Smooth muscle cell of trachea (primary cell): ENCODE measurements at places on chromosomes 3 and 15. TPM values are rescaled to one million over a fixed set of nuclear protein-coding genes. Genes with fewer than 3 reads are reported as not detected.

Gene CFAP20DC
- 4.8 and 6.8 TPM in 2 replicates for total RNA-seq

Gene LDHAL6B
- total RNA-seq, result not detected in 2 replicates

Gene TNFAIP8L3
- total RNA-seq, result 37.4 and 47.5 TPM in 2 replicates

Gene ZNF280D
- total RNA-seq, result 25.8 and 51.2 TPM in 2 replicates

Gene CCR4
- not detected in 2 replicates for total RNA-seq
